ENCODE measurements at places on chromosomes 5 and 9.
A peak's percentile ranks its signal among the peaks of the same experiment; 100 is the strongest.

GRCh38 chr5:146363161-146363874, 24.7 kb downstream of the POU4F3 start:
- DNase-seq: no peak

DNA sequence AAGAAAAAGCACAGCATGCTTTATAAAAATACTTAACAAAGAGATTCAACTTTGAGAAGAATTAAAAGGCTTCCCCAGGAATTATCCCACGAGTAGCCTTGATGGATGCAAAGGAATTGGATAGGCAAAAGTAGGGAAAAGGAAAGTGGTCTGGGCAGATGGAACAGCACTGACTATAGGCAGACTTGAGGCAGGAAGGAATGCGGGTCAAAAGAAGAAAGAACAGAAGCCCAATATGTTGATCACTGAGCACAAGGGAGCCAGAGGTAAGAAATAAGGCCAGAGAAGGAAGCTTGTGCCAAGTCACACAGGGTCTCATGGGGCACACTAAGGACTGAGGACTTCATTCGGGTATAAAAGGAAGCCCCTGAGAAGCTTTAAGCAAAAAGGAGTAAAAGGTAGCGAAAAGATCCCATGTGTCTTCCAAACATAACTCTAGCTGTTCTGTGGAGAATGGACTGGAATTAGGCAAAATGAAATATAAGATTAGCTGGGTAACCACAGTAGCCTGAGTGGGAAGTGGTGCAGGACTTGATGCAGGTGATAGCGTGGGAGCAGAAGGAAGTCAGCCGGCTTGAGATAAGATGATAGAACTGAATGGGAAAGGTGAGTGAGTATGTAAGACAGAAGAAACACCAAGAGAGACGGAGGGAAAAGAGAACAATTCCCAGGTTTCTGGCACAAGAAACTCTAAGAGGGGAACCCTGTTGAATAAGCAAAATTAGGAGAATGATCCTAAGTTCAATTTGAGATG, 106.6 kb downstream of the DENND1A start:
- no peak for DNase-seq

DNA sequence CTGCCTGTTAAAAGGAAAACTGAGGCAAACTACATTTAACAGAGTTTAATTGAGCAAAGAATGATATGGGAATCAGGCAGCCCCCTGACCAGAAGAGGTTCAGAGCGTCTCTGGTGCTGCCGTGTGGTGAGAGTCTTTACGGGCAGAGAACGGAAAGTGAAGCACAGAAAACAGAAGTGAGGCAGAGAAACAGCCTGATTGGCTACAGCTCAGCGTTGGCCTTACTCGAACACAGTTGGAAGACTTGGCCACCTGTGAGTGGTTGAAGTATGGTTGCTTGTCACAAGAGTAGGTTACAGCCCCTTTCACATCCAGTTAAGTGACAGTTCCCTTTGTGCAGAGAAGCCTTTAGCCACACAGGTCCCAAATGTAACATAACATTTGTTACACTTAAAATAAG, 16.9 kb upstream of the FBP1 start:
- no peak for DNase-seq

DNA sequence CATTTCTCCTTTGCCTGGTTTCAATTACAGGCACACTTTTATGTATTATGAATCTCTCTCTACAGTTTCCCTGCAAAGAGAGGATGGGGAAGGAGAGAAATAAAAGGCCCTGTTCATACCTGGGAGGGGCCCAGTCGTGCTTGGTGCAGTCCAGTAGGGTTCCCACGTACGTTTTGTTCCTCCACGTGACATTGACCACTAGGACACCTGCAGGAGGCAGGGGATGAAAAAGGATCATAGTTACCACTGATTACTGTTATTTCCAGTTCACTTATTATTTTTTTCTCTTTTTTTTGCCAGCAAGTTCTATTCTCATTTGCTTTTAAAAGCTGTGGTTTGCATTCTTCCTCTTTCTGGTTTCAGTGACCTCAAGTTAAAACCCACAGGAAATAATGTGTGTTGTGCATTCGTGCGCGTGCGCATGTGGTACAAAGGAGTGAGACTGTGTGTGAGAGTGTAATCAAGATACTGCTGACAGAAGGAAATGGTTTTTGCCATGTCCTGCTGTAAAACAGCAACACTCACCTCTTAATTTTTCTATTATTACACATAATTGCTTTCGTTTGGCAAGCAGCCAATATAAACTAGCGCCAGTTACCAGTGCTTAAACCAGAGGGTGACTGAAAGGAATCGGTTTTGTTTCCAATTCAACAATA, 96.8 kb downstream of the ZNF608 start:
- DNase-seq: peak; percentile 94

DNA sequence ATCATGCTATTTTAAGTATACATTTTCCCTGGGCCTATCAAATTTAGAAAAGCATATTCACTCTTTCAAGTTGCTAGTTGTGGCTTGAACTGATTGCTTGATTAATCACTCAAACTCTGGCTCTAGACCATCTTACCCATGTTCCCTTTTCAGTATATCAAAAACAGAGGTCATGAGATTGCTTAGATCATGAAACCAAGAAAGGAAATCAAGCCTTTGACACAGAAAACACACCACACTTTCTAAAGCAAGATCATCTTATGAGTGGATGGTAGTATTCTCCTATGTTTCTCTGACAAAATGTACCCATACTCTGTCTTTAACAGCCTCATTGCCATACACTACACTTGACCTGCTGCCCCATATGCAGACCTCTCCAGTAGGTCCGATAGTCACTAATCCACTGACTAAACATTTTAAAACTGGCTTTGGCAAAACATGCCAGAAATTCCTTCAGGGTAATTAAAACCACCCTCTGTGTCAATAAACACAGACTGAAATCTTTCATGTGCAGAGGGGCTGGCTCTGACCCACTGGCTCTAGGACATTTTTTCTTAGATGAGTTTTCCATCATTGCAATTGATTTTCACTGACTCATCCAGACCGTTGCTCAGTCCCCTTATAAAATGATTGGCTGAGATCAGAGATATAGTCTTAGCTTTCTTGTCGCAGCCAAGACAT, 18.2 kb downstream of the PPP2R2B start:
- DNase-seq: no peak

GRCh38 chr5:157670662-157671591, at the start of gene C5orf52:
TSS of gene C5orf52 (plus strand) at chr5:157671533. CDS start at chr5:157671615, 82 bp downstream.
- DNase-seq: no peak

DNA sequence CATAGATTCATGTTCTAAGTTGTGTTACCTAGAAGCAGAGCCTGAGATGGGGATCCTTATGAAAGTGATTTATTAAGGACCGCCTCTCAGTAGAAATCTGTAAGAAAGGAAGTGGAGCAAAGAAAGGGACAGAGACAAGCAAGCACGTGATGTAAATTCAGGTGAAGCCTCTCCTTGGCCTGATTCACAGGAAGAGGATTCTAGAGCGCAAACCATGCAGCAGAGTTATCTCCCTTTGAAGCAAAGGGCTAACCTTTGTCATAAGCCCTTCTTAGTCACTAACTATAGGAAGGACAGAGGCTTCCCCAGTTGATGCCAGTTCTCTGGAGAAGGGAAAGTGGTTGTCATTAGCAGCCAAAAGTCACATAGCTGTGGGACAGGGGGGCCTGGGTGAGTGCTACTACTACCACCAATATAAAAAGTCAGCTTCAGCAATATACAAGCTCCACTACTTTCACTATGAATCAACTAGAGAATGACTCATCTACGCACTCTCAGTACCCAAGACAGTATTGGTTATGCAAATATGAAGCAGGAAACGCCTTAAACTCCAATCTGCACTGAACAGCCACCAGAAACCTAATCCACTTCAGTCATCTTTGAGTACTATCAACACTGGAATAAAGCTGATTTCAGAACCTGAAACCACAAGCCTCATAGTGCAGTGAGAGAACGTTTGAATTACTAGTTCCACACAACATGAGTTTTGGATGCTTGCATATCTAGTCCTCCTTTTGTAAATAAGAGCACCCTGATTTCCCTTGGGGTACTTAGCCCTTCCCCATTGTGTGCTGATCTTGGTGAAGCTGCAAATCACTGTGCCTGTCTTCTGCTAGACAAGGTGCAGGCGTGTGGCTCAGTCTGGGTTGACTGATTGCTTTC, 162.7 kb downstream of the ZNF608 start:
- no peak for DNase-seq

Measured in NCI-H1930 (cell line).